Ascending aorta (tissue), 2 donors: ENCODE measurements at places on chromosomes 7 and 10. TPM values are rescaled to one million over a fixed set of nuclear protein-coding genes. Genes with fewer than 3 reads are reported as not detected.

GRCh38 chr7:108181073-108181985, 51.2 kb upstream of the LAMB4 start:
- H3K36me3 ChIP-seq: no peaks in the 10 kb centered on the region
- H3K4me3 ChIP-seq: no peak overlapping the region
- no peak overlapping the region for H3K27ac ChIP-seq
- no peaks in the 10 kb centered on the region for H3K4me1 ChIP-seq
- no peak for DNase-seq
- no peaks in the 10 kb centered on the region for H3K27me3 ChIP-seq

DNA sequence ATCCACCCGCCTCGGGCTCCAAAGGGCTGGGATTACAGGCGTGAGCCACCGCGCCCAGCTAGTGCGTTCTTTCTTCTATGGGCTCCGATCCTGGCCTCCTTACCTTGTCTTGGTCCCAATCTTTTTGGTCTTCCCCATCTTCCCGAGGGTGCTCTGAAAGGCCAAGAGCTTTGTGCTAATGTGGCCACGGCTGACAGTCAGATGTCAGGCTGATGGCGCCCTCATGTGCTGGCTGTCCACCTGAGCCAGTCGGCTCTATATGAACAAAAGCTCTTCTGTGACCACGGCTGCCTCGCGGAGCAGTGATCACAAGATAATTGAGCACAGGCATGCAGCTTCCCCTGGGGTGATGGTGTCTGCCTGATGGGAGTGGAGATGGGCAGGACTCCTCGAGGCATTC, 11.0 kb upstream of the AHCYL2 start:
- no peaks in the 10 kb centered on the region for H3K4me1 ChIP-seq
- no peaks in the 10 kb centered on the region for H3K27me3 ChIP-seq
- no peak overlapping the region for H3K27ac ChIP-seq
- H3K4me3 ChIP-seq: no peak overlapping the region
- DNase-seq: no peak

GRCh38 chr10:131618587-131619267, 282.1 kb upstream of the PPP2R2D start:
- no peaks in the 10 kb centered on the region for H3K27me3 ChIP-seq
- H3K4me1 ChIP-seq: no peaks in the 10 kb centered on the region
- no peak overlapping the region for H3K4me3 ChIP-seq
- DNase-seq: no peak
- no peaks in the 10 kb centered on the region for H3K36me3 ChIP-seq
- H3K27ac ChIP-seq: no peak overlapping the region

The ELMO1 gene
- total RNA-seq: 40.8 TPM

The EN2 gene
- not detected for total RNA-seq

The ALOX5 gene
- total RNA-seq: 23.1 TPM

The CYP2C8 gene
- total RNA-seq: not detected

The NRP1 gene
- 122 TPM for total RNA-seq
